Dermis microvascular lymphatic vessel endothelial cell (primary cell): ENCODE measurements at places on chromosomes 12 and 14.
A peak's percentile ranks its signal among the peaks of the same experiment; 100 is the strongest.

DNA sequence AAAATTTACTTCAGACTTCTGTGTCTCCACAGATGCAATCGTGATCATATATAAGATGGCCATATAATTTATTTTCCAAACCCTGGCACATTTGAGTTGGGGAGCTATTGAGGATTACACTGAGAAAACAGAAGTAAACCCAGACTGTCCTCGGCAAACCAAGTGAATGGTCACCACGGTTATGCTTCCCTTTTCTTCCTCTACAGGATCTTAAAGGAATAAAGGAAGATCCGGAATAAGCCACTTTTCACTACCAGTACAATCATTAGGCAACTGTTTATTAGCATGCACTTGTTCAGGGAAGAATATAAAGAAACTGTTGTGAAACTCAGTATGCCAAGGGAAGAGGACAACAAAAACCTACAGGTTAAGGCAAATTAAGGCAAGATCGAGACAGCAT is 27.6 kb downstream of the SBNO1 start:
- no peak for DNase-seq

DNA sequence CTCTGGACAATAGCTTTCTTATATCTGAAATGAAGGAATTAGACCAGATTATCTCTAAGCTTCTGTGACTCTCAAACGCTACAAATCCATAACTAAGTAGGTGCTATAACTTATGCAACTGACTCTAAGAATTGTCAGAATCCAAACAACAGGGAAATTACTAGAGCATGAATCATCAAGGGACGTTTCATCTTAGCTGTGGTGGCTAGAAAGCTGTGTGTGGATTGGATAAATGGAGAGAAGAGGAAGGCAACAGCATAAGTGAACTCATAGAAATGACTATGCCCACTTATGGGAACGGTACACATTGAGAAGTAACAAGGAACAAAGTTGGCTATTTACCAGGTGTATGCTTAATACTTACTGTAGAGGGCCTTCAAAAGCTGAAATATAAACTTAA is 96.0 kb upstream of the NEDD1 start:
- DNase-seq: peak; percentile 15

DNA sequence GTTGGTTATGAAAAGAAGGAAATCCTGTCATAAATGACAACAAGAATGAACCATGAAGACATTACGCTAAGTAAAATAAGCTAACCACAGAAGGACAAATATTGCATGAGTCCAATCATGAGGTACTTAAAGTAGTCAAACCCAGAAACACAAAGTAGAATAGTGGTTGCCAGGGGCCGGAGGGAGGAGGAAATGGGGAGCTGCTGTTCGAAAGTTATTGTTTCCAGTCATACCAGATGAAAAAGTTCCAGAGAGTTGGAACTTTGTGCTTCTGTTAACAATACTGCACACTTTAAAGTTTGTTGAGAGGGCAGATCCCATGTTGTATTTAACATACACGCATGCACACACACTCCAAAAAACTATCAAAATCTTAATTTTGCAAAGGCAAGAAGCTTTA is 69.3 kb downstream of the COCH start:
- peak; percentile 40 for DNase-seq

DNA sequence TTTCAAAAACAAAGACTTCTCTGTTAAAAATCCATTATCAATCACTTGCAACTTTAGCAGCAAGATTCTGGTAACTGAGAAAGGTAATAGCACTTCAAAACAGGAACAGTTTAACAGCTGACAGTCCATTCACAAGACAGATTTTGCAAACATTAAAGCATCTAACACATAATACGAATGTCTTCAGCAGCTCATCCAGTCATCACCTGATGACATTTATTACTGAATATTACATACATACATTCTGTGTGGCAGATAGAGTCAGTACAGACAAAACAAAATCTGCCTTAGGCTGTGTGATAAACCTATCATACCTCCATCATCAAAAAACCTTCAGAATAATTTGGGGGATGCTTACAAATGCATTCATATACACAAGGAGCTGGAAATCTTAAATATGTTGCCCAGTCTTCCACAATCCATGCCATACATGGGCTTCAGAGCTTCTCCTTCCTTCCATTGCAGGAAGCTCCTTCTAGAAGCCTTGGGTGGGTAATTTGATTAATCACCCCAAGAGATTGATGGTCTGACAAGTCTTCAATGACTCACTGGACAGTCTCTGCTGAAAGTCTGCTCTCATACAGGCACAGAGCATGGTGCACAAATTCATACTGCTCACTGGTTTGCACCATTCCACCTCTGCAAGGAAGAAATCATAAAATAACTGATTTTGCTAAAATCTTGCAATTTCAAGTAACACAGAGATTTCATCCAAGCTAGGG is 1.6 kb upstream of the PTPRB start:
- DNase-seq: peak; percentile 63

DNA sequence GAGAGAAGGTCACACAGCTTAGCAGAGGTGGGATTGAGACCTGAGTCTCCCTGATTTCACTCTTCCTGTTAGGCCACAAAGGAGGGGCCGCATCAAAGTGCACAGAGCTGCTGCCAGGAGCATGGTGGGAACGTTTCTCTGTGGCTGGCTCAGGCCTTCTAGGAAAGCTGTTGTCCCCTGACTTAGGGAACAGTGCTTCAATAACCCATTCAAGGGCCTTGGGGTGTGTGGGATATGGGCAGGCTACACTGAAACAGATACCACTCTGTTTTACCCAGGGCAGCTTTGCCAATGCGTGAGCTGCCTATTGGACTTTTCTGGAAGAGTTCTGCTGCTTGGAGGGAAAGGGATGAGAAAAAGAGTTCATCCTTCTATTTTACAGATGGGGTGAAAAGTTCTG is 110.0 kb downstream of the ADCK1 start:
- DNase-seq: no peak

- peak; percentile 43 for DNase-seq
These were observed 180.2 kb upstream of the SYT1 start for GRCh38 chr12:78684419-78684818.

GRCh38 chr14:68592948-68593556 is 199.8 kb downstream of the ZFP36L1 start:
- no peak for DNase-seq

DNA sequence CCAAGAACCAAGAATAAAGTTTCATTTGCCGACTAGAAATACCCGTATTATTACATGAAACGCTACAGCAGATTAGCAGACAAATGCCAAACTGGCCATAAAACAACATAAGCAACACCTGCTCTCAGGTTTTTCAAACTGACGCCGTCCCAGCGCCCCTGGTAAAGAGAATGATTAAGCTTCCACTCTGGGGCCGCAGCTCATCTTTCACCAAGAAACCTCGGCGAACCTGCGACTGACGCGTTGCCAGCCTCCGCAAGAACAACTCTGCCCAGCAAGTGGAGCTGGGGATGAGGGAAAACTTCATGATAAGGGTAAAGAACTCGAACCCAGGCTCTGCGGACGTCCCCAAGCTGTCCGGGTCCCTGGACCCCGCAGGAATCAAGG is 530 bp downstream of the ARL1 start:
- peak; percentile 4 for DNase-seq

DNA sequence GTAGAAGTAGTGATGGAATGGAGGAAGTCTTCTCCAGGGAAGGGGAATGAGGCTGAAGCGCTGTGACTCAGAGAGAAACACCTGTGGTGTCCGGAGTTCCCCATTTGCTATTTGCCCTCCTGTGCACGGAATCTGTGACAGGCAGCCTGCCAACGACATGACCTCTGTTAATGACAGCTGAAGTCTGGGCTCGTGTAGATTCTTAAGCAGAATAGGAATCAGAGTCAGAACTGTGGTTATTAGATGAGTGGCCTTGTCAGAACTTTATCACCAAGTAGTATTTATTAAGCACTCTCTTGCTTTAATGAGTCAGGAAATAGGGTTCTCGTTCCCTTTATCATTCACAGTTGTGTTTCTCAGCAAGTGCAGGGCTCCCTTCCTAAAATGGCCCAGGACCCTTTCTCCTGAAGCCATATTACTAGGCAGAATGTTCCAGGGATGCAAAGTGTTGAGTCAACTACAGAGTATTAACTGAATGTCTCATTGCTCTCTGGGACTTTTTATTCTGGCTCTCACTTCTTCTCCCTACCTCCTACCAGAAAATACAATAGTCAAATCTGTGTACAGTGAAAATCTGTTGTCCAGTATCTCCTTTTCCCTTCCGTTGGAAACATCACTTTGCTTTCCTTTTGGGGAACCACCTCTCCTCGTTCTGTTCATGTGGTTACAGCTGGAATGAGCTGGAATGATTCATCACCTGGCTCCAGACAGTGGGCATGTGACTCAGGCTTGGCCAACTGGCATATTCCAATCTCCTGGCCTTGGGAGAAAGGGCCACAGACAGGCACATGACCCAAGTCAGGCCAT is 77.8 kb upstream of the MAX start:
- peak; percentile 2 for DNase-seq

GRCh38 chr14:104800015-104800770 is 708 bp upstream of the ZBTB42 start:
- DNase-seq: no peak

GRCh38 chr14:32087173-32087861 is 10.2 kb downstream of the ARHGAP5 start:
- no peak for DNase-seq

GRCh38 chr14:94342334-94342934 is 19.3 kb upstream of the SERPINA6 start:
- peak; percentile 3 for DNase-seq

DNA sequence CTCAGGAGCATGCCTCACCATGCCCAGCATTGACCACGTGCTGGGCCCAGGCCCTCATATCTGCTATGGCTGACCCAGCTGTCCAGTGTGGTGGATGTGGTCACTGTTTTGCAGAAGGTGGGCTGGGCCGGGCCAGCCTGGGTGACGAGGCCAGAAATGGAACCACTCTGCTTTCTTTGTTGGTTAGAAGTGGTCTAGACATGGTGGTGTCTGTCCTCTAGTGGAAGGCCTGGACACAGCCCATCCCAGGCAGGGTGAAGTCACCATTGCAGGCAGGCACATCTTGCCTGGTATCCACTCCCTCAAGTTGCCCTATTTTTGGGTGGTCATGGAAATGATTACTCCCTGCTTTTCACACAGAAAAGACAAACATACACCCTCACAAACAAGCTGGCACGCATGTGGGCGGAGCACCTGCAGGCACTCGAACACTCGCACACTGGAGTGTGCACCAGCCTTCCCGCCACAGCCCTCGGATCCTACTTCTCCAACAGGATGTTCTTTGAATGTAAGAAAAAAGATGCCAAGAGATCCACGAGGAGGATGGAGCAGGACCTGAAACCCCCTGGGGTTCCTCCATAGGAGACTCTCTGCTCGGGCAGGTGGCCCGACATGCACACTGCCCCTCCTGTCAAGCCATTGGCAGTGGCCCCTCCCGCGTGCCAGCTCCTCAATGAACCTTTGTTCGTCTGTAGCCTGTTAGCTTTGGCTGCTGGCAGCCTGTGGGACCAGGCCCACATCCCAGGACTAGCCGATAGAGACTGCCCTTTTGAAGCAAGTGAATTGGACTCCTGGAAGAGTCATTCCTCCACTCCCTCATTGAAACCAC is 38.4 kb downstream of the MLXIP start:
- DNase-seq: no peak

GRCh38 chr12:123107926-123108681 is 42.8 kb downstream of the PITPNM2 start:
- no peak for DNase-seq

GRCh38 chr14:61894452-61895077 is 132.3 kb downstream of the SNAPC1 start:
- peak; percentile 17 for DNase-seq

DNA sequence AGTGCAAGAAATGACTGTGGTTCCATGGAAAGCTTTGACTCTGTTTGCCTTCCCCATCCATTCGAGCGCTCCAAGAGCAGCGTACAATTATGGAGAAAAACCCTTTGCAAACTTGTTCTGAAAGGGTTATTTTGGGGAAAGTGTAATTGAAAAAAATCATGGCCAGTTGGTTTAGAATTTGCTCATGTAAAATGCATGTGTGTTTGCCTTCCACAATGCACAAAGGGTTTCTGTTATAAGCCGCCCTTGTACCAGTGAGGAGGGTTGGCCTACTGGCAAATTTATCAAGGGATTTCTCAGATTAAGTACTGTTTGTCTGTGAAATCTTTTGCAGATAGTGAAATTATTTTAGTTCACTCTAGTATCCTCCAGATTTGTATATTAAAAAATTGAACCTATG is 62.7 kb upstream of the PELI2 start:
- DNase-seq: no peak

- no peak for DNase-seq
These were observed 146.1 kb downstream of the PAX9 start for GRCh38 chr14:36807727-36808126.

DNA sequence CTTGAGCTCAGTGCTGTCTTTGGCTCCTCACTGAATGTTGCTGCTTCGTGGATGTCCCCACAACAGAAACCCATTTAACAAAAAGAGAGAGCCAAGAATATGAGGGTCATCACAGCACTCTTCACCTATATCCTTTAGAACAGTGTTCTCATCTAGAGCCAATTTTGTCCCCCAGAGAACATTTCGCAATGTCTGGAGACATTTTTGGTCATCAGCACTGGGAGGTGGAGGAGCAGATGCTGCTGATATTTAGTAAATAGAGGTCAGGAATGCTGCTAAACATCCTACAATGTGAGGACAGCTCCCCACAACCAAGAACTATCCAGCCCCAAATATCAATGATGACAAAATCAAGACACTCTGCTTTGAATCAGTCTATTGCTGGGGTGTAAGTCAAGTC is 92.5 kb downstream of the BBS10 start:
- DNase-seq: no peak

DNA sequence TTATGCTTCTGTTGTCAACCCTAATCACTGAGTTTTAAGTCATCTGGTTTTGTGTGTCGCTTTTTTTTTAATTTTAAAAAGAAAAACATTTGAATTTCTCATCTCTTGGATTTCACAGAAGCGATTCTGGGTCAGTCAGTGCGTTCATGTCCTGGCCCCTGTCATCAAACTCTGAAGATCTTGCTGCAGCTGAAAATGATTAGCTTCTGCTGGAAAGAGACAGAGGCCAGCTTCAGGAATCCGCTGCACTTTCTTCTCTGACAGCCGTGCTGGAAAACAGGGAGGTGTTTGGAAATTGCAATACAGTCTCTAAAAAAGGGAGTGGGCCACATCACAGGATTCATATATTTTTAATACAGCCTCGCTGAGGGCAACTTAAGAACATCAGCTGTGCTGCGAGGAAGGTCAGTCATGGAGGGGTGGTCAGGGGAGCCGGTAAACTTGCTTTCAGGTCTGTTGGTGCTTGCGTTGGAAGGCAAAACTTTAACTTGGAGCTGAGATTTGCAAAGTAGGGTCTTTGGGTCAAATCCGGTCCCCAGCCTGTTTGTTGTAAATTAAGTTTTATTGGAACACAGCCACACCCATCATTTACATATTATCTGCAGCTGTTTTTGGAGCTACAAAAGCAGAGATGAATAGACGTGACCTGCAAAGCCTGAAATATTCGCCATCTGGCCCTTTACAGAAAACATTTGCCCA is 190.8 kb downstream of the AACS start:
- DNase-seq: no peak

DNA sequence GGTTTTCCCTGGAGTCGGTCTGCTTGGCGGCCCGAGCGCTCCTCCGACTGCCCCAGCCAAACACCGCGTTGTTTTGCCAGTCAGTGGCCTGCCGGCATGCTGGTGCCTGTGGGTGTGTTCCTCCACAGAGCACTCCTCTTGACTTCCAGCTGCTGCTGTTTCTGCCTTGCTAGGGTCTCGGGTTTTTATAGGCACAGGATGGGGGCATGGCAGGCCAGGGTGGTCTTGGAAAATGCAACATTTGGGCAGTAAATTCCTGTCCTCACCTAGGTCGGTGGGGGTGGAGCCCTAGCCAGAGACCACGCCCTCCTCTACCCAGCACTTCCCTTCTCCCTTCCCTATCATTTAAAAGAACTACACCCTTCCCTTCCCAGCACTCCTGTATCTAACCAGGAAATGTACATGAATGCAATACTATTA is 34.7 kb upstream of the VASH1 start:
- no peak for DNase-seq
